ENCODE measurements at places on chromosomes 7 and 10.

- no peak for DNase-seq
Measured at GRCh38 chr10:80472234-80473095, 18.4 kb downstream of the TSPAN14 start.

GRCh38 chr10:72461085-72461484 lies 106.4 kb upstream of the DNAJB12 start:
- no peak for DNase-seq

GRCh38 chr7:71009636-71010035 lies 122.3 kb upstream of the GALNT17 start:
- no peak for DNase-seq

DNA sequence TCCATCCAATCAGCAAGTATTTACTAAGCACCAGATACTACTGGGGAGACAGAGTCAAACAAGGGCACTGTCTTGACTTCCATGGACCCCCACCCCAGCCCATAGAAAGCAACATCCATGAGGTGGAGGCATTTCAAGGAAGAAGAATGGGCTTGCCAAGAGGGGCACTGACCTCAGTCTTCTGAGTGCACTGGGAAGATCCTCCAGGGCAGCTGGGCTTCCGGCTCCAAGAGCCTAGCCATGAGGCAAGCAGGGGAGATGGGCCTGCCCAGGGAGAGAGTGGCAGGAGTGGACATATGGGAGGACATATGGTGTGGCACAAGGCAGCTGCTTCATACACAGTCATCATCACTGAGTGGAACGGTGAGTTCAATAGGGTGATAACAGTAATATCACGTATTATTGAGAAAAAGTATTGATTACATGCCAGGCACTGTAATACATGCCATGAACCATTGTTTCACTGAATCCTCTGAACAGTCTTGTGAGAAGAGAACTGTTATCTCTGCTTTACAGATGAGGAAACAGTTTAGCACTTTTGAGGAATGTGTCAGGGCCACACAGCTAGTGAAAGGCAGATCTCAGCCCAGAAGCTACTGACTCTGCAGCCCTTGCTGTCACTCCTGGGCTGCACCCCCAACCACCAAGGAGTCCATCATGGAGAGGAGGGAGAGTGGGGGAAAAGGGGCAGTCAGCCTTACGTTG lies 331.7 kb upstream of the ZMIZ1 start:
- DNase-seq: no peak

DNA sequence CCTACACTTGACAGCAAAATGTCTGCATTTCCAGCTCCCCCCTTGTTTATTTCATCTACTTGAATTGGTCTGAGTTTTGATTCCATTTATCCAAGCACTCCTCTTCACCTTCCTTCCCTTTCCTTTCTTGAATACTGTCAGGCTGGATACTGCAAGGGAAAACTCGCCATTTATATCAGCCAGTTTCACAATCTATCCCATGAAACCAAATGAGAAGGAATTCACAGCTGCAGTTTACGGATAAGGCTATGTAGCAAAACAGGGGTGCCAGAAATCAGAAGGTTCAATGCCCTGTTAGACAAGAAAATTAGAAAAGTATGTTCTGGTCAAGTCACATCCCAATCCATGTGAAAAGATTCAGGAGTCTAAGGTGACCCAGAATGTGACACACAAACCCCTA lies 28.1 kb downstream of the CCDC6 start:
- no peak for DNase-seq

- DNase-seq: no peak
Measured at GRCh38 chr10:103986360-103986759, 19.4 kb downstream of the SLK start.

DNA sequence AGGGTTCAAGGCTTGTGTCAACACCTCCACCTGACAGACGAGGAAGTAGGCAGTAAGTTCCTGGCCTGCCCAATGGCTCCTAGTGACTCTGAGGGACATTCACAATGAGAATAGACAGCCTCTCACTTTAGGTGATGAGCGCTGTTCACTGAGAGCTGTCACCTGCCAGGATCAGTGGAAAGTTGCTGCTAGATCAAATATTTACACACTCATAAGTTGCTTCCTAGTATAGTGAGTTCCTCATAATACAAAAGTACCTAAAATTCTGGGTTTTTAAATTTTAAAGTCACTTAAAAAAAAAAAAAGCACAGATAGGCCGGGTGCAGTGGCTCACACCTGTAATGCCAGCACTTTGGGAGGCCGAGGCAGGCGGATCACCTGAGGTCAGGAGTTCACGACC lies 320.8 kb downstream of the PRPF18 start:
- DNase-seq: no peak

GRCh38 chr7:106668861-106669524 lies 8.0 kb upstream of the CCDC71L start:
- no peak for DNase-seq

DNA sequence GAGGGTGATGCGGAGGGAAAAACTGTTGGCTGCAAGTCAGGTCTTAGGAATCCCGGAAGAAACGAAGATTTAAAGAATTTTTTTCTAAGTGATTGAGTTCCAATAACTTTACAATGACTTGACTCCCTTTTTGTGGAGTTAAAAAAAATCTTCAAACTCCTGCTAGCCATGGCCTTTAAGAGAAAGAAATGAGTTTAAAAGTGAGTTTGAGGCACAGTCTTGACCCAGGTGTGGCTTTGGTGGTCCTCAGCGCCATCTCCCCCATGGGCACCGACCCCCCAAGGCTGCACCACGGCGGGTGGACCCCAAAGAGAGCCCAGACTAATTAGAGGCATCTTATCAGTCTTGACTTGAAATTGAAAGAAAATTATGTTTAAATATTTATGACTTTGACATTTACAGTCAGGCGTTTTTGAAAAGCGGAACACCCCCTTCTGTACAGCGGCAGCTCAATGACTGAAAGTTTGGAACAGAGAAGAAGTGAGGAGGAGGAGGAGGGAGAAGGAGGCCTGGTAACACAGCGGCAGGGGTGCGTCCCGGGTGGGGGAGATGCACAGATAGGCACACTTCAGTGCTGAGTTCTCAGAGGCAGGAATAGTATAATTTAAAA lies 349.6 kb downstream of the DNAJB6 start:
- DNase-seq: no peak

DNA sequence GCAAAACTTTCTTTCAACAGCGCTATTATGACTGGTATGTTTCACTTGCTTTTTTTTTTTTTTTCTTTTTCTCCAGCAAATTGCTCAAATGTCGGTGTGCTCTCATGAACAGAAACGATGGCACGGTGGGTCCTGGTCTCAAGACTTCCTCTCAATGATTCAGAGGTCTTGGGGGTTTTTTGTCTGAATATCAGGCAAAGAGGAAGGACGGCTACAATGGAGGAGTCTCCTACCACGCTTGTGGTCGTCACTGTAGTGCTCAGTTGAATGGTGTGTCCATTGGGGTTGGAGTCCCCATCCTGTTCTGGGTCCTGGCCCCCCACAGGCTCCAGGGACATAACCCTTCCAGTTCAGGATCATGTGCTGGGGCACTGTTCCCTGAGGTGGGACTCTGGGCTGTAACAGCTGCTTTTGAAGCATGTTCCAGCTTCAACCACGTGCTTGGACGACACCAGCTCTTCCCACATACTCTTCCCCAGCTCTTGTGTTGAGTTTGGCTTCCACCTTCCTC lies 266.7 kb upstream of the KLF6 start:
- no peak for DNase-seq
